CD8-positive, alpha-beta T cell (primary cell): ENCODE measurements at places on chromosomes 3 and 15.

DNA sequence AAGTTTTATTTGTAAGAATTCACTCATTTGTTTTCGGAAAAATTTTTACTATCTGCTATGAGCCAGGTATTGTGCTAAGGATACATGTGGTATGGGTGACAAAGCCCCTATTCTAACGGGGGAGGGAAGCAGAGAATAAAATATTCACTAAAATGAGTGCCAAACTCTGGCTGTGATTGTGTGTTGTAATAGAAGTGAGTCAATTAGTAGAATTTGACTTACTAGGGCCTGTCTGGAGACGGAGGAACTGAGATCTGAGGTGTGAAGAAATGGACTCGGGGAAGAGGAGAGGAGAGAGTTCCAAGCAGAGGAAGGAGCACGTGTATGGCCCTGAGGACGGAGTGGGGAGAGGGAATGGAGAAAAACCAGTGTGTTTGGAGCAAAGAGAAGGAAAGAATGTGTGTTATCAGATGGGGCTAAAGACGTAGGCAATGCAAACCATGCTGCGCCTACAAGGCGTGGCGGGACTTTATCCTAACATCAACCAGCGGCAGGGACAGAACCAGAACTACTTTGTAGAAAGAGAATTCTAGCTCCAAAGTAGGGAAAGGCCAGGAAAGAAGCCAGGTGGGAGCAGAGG lies 89.1 kb downstream of the OSBPL10 start:
- DNase-seq: no peak

DNA sequence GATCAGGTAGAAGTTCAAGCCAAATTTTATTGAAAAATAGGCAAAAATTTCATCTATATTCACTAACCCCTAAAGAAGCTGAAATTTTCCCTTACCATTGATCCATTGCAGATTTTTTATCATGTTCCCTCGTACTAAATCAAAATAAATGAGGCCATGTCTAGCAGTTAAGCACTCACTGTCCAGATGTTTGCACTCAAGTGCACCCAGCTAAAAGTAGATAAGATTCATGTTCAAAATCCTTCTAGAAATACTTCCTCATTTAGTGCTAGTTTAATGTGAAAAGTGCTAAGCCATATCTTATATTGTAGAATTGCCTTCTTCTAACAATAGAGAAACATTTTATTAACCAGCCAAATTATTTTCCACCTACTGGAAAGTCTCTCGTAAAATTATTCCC lies 164.7 kb upstream of the UBE2E2 start:
- DNase-seq: no peak

DNA sequence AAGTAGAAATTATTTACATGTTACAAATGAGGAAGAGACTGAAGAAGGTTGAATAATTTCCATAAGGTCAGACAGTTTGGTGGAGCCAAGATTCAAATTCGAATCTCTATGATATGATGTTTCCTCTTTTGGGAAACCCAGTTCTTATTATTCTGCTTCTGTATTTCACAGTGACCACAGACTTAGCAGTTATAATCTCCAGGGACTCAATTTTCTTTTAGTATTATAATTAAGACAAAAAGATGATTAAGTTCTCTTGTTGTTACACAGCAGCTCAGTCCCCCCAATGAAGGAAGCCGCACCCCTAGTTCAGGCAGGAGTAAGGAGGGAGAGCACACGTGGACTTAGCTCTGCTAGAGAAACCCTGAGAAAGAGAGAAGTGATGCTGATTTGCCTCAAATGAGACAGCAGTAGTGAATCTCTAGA lies 130.6 kb downstream of the CCNL1 start:
- no peak for DNase-seq

DNA sequence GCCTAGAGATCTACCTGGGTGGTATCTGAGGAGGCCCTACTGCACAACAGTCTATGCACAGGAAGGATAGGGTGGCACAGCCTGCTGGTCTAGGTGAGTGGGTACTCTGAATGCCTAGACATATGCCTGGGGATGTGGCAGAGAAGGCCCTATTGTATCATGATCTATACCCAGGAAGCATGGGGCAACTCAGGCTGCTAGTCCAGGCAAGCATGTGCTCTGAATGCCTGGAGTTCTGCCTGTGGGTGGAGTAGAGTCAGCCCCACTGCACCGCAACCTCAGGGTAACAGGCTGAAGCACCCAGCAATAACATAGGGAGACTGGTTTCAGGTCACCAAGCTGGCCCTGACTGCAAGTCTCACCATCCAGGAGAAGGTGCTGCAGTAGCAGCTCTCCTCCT lies 224.7 kb downstream of the MFSD1 start:
- no peak for DNase-seq

DNA sequence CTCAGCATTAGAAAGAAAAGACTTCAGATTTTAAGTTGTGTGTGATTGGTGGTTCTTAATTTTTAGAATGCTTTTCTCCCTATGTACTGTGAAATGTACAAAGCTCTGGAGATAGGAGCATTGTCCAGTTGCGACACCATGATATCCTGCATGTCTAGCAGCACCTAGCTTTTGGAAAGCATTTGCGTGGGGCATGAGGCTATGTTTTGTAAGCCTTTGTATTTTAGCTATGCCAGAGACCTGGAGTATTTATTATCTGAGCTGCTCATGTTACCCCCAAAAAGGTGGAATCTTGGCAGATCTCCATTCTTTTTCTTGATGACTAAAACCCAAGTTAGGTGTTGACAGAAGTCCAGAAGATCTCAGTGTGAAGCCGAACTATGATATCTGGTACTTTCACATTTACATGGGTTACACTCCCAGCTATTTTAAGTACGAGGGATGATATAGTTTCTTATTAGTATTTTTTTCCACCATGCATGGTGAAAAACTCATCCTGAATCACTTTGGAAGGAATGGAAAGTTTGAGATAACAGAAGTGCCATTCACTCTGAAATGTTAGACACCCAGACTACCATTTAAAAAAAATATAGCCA lies 126.7 kb upstream of the SAMMSON start:
- no peak for DNase-seq
